ENCODE measurements at places on chromosomes 11 and 22.
A peak's percentile ranks its signal among the peaks of the same experiment; 100 is the strongest.

- no peak for DNase-seq
Observed at GRCh38 chr11:1433568-1433967, 43.8 kb downstream of the BRSK2 start.

DNA sequence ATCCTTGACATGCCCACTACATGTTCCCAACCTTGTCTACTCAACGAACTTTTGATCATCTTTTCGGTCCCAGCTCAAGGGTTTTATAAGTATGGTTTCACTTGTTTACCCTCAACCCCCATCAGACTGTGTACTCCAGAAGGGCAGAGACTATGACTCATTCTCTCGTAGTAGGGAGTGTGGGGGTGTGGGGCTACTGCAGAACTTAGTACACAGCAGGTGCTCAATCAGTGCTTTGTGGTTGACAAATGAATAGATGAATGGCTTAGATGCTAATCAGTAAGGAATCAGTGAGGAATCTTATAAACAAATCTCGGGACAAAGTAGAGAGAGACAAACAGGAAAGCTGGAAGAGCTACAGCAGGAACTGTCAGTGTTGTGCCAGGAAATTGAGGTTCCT lies 151.7 kb upstream of the PLET1 start:
- DNase-seq, result no peak

DNA sequence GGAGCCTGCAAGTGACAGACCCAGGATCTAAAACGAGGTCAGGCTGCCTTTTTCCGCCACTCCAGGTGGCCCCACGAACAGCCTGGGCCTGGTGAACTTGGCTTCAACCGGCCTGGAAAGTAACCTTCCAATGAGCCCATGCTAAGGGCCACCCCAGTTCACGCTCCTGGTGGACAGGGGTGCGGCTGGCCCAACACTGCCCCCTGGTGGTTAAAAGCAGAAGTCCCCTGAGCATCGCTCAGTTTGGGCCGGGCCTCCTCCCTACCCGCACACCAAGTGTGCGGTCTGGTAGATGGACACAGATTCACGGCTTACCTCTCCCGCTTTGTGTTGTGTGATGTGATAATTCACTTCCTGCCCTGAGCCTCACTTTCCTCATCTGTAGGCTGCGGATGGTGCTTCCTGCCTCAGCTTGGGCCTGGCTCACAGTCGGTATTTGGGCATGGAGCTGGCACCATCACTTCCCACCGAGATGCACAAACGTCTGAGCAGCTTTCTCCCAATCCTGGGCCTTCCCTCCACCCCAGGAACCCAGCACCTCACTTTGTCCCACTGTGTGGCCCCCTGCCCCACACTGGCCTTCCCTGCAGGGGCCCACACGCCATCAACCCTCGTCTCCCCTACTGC lies 13.7 kb upstream of the SEC14L3 start:
- DNase-seq, result peak; percentile 18

DNA sequence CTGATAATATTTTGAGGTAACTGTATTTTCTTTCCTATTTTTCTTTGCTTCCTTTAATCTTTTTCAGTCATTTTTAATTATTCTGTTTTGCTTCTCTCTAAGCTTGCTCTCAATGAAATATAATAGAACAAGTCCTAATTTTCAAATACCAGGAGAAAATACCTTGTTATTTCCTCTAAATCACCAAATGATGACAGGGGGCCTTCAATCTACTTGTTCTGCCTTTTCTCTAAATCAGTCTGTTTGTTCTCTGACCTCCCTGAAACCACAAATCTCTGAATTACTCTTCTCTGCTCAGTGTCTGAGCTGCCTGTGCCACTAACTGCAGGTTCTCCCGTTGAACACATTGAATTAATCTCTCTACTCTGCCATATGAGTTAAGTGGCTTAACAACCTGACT lies 286.2 kb downstream of the C11orf87 start:
- DNase-seq, result no peak

GRCh38 chr11:78595436-78596130 lies 20.9 kb upstream of the NARS2 start:
- DNase-seq, result no peak

DNA sequence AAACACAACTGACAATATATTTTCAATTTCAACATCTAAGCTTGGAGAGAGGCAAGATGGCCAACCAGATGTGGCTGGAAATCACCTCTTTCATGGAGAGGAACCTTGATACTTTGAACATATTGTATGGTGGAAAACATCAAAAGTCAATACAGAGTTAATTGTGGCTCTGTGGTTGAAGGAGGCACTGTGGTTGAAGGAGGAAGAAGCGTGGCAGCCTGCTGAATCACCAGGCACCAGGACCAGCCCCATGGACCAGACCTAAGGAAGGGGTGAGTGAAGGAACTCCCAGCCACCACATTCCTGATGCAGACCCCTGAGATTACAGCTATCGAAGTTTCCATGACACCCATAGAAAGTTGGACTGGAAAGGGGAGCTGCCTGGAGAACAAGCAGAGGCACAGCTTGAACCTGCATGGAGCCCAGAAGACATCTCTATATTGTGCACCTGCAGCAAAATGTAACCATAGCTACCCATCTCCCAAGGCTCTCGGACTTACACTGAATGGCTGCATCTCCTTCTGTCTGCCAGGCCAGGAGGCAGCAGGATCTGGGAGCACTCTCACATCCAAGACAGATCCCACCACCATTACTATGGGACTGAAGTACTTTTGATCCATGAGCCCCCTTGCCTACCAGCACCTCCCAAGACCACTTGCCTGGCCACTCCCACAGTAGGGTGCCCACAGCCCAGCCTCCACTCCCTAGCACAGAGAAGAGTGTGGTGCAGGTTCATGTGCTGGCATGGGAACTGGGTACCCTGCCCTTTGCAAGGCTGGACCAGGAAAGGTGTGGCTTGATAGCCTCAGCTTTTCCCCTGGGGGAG lies 79.8 kb upstream of the SC5D start:
- no peak for DNase-seq

GRCh38 chr11:85685820-85686459 lies at the start of gene CCDC89:
TSS of gene CCDC89 (minus strand) at chr11:85686195. CDS start at chr11:85686130, 65 bp downstream.
- peak; percentile 79 for DNase-seq

DNA sequence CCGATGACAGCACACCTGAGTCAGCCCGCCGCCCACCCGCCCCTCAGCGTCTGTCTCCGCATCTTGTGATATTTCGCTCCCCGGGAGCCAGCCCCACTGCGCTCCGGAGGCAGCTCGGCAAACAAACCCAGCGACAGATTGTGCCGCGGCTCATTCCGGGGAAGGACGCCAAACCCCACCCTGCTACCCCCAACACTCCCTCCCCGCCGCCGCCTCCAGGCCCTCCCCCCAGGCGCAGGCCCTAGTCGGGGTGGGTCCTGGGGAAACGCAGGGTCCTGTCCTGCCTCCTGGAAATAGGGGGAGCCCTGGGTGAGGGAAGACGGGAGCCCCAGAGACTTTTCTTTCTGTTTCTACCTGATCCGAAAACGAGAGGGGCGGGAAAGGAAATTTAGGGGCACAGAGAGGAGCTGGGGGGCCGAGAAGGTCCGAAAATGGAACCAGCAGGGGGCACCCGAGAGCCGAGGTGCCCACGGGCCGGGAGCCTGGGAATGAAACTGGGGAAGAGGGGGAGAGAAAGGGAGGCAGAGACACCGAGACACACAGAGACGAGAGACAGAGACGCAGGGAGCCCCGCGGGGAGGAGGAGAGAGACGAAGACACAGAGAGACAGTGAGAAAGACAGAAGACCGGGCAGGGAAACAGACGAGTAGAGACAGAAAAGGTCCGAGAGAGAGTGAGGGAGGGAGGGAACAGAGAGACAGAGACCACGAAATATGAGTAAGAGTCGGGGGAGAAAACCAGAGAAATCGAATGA lies 1.7 kb upstream of the RTN4RL2 start:
- no peak for DNase-seq

DNA sequence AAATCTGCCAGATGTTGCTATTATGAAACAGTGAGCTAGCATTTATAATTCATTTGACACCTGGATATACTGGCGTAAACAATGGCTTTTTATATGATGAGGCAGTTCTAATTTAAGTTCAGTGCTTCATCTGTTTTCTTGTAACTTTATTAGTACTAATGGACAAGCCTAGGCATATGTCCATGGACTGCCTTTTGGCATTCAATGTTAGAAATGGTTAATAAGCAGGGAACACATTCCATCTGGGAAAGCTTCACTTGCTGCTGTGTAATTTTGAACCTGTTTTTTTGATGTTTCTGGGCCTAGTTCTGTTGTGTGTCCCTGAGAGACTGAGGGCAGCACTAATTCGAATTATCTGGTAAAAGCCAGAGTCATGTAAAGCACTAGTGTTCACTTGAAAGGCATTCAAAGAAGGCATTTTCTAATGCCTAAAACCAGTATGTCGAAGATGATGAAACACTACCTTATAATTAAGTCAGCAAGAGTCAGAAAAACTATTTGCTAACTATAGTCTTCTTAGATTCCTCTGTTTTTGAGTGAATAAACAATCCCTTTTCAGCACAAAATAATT lies 138.5 kb downstream of the SWAP70 start:
- no peak for DNase-seq

GRCh38 chr11:2085251-2086066 lies 53.7 kb downstream of the IGF2 start:
- DNase-seq, result no peak
